ENCODE measurements at places on chromosomes 5 and 9.

- no peak for DNase-seq
These were observed 84.9 kb downstream of the NTRK2 start for GRCh38 chr9:84754461-84754860.

DNA sequence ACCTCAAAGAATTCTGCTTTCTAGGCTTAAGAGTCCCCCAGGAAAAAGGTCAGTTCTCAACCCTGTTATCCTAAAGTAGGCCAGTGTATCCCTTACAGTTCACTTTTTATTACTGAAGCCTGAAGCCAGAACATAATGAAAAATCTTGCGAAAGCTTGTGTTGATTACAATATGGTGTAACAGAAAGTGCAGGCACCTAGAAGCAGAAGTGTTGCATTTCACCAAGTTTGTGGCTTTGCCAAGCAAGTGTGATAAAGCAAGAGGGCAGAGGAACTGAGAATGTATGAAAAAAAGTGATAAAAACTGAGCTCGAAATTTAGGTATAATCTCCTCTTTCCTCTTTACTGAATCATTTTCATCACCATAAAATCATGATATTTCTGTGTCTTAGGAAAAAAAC is 26.2 kb downstream of the AGTPBP1 start:
- DNase-seq = no peak

GRCh38 chr9:26604076-26604662 is 288.4 kb downstream of the CAAP1 start:
- no peak for DNase-seq

GRCh38 chr9:108475813-108476212 is 380.0 kb downstream of the ACTL7B start:
- no peak for DNase-seq

DNA sequence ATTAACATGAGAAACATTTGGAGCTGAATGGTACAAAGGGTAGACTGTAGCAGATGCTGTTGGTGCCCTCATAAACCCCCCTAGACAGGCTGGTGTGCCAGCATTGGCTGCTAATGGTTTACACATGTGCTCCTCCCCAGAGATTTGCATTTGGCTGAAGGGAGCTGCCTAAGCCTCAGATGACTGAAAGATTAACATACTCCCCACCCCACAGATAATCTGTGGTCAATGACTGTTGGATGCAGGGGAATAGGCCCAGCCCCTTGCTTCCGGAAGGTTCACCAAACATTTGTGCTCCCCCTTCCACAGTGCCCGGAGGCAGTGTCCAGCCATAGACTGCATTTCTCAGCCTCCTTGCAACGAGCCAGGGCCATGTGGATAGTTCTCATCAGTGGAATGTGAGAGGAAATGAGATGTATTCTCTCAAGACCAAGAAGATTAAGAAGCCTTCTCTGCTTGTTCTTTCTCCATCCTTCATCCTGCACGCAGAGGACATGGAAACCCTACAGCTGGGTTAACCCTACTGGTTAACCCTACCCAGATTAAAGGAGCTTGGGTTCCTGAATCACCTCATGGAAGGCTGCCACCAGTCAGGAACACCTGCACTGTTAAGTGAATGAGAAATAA is 79.6 kb downstream of the PHAX start:
- DNase-seq = no peak

- DNase-seq = no peak
These were observed at the start of gene KIF12 for GRCh38 chr9:114098936-114099668. KIF12 (minus strand) TSS chr9:114099292; CDS start chr9:114099276, 16 bp downstream.

GRCh38 chr9:36913393-36914211 is 120.5 kb downstream of the PAX5 start:
- DNase-seq = no peak

GRCh38 chr9:15294604-15295003 is 12.4 kb downstream of the TTC39B start:
- DNase-seq = no peak

DNA sequence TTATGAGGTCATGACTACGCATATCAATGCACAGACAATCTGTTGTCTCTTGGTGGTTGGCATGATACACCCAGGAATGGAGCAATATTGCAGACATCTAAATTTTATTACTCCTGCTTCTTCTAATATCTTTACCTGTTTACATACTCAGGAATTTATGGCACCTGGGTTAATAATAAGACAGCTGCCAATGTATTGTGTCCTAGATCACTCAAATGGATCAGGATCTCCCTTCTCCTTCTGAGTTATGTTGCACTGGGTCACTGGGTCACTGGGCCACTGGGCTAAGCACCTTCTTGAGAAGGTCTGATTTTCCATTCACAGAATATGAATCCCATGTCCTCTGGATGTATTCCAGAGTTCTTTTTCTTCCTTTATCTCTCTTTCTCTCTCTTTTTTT is 41.8 kb downstream of the CCL28 start:
- no peak for DNase-seq

- DNase-seq = no peak
These were observed 5.2 kb downstream of the FGF1 start for GRCh38 chr5:142680605-142681259.

DNA sequence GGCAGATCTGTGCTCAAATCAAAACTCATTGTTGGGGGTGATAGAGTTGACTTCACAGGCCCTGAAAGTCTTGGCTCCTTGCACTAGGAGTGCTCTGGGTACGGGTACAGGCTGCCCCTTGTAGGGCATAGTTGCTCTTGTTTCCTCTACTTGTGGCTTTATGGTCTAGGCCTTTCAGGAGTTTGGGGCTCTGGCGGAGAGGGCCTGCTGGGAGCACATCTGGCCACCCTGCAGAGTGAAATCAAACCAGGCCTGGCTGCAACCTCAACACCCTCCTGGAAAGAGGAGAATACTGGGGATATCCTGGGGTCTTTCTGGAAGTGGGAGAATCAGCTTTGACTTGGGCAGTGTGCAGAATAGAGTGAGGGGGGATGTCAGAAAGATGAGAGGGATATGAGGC is 1.5 kb downstream of the TGFBI start:
- DNase-seq = no peak

- DNase-seq = no peak
These were observed 75.3 kb downstream of the NMUR2 start for GRCh38 chr5:152329761-152330283.

- no peak for DNase-seq
These were observed 2.7 kb downstream of the CCL27 start for GRCh38 chr9:34659592-34660253.

DNA sequence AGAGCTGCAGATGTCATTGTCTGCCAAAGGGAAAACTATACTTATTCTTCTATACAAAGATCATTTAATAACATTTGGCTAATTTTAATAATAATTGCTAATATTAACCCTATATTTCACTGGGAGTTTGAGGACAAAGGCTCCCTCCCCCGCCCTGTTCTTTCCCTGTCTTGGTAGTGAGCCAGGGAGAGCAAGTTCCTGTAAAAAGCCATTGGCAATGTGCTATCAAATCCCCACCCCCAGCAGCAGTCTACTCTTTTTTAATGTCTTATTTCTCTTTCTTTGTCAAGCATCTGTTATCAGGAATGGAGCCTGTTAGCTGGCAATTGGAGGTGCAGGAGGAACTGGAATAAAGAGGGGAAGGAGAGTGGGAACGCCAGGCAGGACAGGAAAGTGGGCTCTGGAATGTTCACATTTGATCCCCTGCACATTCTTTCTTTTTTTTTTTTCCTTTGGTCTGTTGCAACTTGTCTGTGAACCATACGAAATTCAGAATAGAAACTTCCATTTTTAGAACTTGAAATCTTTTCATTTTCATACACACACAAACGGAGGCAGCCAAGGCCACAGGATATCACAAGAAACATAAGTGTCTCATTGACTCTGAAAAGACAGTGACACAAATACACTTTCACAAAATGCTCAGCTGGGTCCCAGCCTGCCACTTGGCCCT is 664.8 kb upstream of the ZNF608 start:
- DNase-seq = no peak

GRCh38 chr5:1642621-1643061 is 118.9 kb upstream of the LPCAT1 start:
- no peak for DNase-seq

DNA sequence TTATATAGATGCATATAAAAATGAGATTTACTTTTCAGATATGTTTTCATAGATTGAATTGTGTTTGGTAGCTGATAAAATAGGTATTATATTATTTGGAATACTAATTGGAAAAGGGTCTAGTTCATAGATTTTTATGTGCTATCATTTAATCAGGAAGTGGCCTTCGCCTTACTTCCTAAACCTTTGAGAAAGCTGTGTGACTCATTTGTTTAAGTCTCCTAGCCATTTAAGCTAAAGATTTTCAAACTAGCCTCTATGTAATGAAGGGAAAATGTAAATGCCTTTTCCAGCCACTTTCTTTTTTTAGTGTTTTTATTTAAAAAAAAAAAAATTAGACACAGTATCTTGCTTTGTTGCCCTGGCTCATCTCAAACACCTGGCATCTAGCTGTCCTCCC is 97.5 kb downstream of the DMXL1 start:
- DNase-seq = no peak

- DNase-seq = no peak
These were observed 156.4 kb downstream of the ST8SIA4 start for GRCh38 chr5:100746730-100747129.

- no peak for DNase-seq
These were observed 7.0 kb upstream of the DCTN4 start for GRCh38 chr5:150765799-150766169.

DNA sequence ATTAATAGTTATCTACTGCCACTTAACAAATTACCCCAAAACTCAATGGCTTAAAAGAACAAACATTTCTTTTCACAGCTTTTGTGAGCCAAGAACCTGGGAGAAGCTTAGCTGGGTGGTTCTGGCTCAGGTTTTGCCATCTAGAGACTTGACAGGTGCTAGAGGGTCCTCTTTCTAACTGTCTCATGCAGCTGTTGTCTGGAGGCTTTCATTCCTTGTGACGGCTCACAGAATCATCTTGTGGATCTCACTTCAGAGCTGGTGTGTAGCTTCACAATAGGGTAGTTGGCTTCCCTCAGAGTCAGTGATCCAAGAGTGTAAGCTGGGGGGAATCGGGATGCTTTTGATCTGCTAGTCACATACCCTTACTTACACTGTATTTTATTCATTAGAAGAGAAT is 81.2 kb upstream of the APC start:
- DNase-seq = no peak

GRCh38 chr9:27468000-27468399 is 56.1 kb upstream of the IFNK start:
- no peak for DNase-seq

- no peak for DNase-seq
These were observed 19.8 kb downstream of the LECT2 start for GRCh38 chr5:135934939-135935338.

GRCh38 chr5:15320871-15321270 is 179.1 kb upstream of the FBXL7 start:
- no peak for DNase-seq

DNA sequence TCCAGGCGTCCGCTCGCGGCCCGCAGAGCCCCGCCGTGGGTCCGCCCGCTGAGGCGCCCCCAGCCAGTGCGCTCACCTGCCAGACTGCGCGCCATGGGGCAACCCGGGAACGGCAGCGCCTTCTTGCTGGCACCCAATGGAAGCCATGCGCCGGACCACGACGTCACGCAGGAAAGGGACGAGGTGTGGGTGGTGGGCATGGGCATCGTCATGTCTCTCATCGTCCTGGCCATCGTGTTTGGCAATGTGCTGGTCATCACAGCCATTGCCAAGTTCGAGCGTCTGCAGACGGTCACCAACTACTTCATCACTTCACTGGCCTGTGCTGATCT is 294 bp downstream of the ADRB2 start:
- no peak for DNase-seq

DNA sequence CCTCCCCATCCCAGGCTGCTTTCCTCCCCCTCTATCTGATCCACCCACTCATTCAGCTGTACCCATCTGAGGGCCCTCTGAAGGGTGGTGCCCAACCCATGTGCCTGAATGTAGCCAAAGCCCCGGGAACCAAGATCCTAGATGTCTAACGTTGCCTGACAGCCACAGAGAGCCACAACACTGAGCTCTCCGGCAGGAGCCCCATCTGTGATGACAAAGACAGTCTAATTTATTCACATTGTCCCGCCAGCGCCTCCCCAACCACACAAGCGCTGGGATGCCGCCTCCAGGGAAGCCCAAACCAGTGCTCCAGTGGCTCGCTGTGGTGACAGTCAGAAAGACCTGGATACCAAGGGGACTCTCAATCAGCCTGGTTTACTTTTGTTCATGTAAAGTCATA is 8.4 kb downstream of the IGFBPL1 start:
- no peak for DNase-seq

Data from skeletal muscle cell (primary cell).